ENCODE measurements at places on chromosomes 11 and 22.

DNA sequence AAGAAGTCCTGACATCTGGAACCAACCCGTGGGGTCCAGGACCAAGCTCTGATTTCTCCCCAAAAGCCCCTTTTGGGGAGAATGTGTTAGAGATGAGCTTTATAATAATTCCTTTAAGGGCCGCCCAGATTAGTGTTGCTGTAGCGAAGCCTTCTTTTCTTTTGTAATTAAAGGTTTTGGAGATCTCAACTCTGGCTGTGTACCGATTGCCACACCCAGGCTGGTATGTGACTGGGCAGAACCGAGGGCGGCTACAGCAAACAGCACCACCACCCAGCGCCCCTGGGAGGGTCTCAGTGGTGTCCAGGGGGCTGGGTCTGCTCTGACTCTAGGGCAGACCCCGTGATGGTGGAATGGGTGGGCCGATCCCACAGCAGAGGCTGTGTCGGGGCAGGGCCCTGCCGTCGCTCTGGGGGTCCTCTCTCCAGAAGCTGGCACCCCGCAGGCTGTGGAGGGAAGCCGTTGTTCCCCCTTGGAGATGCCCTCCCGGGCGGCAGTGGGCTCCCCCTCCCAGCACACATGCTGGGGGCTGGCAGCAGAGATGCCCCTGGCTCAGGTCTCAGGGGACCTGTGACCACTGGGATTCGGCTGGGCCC, 31.0 kb downstream of the TPCN2 start:
- no peak for DNase-seq

GRCh38 chr11:13238879-13239514, 38.6 kb upstream of the BMAL1 start:
- peak; percentile 54 for DNase-seq

DNA sequence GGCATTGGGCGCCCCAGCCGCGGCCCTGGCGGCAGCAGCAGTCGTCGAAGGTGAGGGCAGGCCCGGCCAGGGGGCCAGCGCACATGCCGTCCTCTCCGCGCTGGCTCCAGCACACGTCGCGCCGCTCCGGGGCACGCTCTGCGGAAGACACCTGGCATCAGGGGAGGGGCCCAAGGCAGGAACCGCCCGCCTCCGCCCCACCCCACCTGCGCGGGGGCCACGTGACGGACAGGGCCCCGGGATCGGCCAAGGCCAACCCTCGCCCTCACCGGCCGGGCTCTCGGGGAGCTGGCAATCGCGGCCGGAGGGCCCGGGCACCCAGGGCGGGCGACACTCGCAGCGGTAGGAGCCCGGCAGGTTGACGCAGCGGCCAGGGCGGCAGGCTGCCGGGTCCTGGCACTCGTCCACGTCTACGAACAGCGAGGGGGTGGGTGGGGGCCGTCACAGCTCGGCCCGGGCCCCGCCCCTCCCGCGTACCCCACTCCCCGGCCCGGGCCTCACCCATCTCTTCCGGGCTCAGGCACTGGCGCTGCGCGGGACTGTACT, 14.9 kb downstream of the SCYL1 start:
- DNase-seq = no peak

- DNase-seq = no peak
Measured at GRCh38 chr11:83019888-83020579, 51.7 kb downstream of the RAB30 start.

DNA sequence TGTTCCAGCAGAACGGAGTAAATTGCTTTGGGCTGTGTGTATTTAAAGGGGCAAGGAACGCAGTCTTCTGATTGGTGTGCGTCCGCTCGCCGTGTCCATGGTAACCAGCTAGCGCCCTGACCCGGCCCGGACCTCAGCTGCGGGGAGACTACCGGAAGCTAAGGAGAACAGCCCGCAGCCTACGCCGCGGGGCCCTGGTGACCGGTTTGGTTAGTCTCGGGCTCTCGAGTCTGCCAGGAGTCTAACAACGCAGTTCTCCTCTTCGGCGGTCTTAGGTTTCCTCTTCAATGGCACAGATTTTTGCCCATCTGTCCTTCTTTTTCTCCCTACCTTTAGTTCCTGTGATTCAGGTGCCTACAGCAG, 3.5 kb upstream of the OR56A3 start:
- no peak for DNase-seq

DNA sequence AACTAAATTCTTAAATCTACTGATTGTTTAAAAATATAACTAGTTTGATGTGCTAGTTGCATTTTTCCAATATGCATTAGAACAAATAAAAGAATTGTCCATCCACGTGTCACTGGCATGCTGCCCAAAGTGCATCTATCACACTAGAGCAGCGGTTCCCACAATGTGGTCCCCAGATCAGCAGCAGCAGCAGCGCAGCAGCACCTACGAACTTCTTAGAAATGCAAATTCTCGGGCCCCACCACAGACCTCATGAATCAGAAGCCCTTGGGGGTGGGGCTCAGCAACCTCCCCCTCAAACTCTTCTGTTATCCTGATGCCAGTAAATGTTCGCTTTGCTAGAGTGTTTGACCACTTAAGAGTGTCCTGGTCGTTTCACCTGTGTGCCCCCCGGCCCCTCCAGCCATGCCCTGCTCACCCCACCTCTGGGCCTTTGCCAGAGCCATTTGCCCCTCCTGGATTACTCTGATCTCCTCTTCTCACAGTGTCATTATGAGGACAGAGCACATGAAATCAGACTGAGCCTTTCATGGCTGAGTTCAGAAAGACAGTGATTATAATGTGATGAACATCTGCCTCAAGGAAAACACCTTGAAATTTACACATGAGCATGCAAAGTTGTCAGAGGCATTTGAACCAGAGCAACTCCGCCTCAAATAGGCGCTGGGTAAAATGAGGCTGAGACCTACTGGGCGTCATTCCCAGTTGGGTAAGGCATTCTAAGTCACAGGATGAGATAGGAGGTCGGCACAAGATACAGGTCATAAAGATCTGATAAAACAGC, 12.6 kb upstream of the VSIG10L2 start:
- DNase-seq = no peak

DNA sequence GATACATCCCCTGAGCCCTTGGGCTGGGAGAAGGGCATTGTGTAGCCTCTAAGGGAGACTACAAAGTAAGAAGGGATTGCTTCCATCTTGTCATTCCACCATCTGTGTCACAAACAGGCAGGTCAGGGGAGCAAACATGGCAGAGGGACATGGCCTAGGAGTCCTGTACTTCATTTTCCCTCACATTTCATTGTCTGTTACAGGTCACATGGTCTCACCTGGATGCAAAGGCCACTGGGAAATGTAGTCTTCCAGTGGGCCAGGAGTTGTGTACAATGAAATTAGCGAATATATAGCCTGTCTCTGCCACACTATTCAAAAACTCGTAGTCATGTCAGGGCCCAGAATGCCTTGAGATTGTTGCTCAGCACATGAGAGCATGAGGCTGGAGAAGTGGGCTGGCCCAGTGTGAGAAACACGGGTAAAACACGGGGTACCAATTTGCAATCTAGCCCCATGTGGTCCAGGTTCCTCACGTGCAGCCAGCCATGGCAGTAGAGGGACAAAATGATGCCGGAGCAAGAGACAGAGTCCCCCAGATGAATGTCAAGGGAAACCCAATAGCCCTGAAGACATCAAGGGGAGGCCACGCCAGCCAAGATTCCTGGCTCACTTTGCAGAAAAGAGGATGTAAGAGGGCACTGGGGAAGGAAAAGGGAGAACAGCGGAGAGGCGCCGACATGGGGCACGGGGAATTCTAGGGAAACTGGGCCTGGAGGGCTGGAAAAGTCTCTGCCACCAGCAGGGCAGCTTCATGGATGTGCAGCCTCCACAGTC, 47.7 kb upstream of the EMID1 start:
- no peak for DNase-seq

- DNase-seq = no peak
Measured at GRCh38 chr11:31218847-31219246, 150.7 kb downstream of the DCDC1 start.

DNA sequence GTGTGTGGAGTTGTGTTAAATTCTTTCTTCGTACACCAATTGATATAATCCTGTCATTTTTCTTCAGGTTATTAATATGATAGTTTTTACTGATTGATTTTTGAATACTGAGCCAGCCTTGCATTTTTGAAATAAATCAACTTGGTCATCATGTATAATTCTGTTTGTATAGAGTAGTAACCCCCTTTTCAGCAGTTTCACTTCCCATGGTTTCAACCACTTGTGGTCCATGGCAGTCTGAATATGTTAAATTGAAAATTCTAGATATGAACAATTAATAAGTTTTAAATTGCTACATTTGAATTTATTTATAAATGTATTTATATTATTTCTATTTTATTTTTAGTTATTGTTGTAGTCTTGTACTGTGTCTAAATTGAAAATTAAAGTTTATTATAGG, 32.6 kb downstream of the MS4A6A start:
- no peak for DNase-seq

DNA sequence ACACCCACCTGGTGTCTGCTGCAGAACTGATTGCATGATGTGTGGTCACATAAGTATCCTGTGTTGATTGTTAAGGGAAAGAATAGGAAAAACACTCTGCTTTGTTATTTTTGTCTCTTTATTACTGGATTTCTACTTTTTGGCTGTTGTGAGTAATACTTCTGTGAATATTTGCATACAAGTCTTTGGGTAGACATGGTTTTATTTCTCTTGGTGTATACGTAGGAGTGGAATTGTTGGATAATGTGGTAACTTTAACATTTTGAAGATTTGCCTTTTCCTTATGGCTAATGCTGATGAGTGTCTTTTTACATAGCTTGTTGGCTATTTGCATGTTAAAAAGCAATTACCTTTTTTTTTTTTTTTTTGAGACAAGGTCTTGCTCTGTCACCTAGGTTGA, 13.1 kb downstream of the PPP6R3 start:
- no peak for DNase-seq

- no peak for DNase-seq
Measured at GRCh38 chr11:83219095-83219494, 25.6 kb downstream of the ANKRD42 start.

DNA sequence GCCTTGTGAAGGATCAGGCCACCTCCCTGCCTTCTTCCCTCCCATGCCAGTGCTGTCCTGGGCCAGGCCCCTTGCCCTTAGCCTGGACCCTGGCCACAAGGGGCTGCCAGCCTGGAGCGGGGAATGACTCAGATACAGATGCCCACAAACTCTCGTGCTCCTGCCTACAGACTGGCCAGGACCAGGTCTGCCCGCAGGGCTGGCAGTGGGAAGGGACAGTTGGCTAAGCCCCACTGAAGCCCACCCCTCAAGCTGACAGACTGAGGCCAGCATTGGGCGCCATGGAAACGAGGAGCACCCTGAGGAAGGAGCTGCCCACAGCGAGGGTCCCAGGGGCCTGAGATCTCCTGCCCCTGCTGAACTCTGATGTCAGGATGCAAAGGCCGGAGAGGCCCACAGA, 14.1 kb downstream of the SCUBE1 start:
- no peak for DNase-seq

DNA sequence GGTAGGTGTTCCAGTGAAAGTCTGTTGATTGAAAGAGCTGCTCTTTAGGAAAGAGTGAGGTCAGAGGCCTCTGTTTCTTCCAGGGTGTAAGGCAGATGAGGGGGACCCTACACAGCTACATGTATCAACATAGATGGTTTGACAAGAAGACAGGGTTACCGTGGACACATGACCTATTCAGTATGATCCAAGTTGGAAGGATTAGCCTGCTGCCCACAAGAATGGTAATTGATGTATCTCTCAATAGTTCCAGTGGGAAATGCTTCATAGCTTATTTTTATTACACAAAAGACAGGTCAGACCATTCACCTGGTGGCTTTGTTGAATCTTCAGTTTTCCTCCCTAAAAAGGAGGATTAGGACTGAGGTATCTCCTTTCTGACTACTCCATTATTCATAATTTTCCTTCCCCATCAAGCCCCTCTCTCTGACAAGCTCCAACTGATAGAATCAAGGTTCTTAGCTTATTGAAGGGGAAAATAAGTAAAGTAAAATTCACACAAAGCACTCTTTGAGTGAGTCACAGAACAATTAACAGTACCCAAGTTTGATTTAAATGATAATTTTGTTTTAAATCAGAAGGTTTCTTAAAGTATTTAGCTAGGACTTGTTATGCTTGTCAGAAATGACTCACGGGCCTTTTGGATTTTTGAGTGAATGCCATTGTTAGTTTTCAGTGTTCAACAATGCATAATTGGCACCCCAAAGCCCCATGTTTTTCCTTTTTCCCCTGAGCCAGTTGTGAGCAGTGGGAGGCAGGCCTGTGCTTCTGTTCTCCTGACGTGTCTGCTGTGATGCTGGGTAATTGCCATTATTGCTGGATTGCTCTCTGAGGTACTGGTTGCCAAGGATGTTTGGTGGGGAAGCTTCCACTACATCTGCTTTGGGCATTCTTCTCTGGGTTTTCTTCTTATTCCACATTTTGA, 373.2 kb downstream of the DDX10 start:
- no peak for DNase-seq

- no peak for DNase-seq
Measured at GRCh38 chr11:111463276-111463675, 48.9 kb downstream of the BTG4 start.

DNA sequence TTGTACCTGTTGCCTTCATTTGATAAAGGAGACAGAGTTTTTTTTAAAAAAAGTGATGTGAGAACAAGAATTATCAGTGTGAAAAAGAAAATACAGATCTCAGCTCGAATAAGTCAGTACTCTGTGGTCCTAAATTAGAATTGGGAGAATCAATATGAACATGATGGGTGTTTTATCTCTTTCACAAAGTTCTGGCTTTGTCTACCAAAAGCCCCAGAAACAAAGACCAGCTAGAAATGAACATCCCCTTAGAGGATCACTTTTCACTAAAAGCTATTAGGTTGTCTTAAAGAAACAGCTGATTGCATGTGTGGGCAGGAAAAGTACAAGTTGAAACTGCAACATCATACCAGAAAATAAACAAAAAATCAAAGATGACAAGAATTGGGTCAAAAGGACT, 8.4 kb upstream of the ST14 start:
- no peak for DNase-seq

DNA sequence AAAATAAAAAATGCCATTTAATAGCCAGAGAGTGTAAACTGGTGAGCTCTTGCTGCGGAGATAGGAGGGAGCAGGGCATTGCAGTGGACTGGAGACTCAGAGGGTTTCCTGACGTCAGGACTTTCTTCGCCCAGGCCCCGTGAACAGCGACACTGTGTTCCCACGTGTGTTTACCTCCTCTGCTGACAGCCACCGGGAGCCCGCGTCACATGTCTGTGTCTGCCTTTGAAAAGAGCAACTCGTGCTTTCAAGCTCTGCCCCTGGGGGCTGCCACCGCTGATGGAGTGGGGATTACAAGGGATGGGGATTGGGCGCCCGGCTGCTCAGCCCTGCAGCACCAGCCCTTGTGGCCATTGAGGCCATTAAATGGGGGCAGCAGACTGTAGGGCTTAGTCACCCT, 3.3 kb downstream of the TANGO2 start:
- no peak for DNase-seq

GRCh38 chr11:79617561-79617960, 176.7 kb upstream of the TENM4 start:
- no peak for DNase-seq

All from activated CD4-positive, alpha-beta T cell treated with anti-CD3 and anti-CD28 coated beads, Interleukin-2, amount 50 U/mL, for 16 hours (primary cell).